ENCODE measurements at places on chromosomes 16 and 17. TPM values are rescaled to one million over a fixed set of nuclear protein-coding genes. Genes with fewer than 3 reads are reported as not detected.

CRHR1 gene
- not detected for polyA plus RNA-seq

KCTD11 gene
- 9.4 TPM for polyA plus RNA-seq

CARD14 gene
- polyA plus RNA-seq = 0.12 TPM

GRCh38 chr17:80246266-80246681 is 14.4 kb upstream of the RNF213 start:
- no peak for DNase-seq

GRCh38 chr16:4135537-4135936 is 19.3 kb upstream of the ADCY9 start:
- no peak for DNase-seq

All from stomach (tissue), 19 donors.